ENCODE measurements at places on chromosomes 4 and X.

GRCh38 chrX:115564243-115564642 lies 3.3 kb downstream of the PLS3 start:
- DNase-seq: no peak

GRCh38 chrX:12411831-12412230 lies 273.6 kb downstream of the FRMPD4 start:
- DNase-seq: no peak

DNA sequence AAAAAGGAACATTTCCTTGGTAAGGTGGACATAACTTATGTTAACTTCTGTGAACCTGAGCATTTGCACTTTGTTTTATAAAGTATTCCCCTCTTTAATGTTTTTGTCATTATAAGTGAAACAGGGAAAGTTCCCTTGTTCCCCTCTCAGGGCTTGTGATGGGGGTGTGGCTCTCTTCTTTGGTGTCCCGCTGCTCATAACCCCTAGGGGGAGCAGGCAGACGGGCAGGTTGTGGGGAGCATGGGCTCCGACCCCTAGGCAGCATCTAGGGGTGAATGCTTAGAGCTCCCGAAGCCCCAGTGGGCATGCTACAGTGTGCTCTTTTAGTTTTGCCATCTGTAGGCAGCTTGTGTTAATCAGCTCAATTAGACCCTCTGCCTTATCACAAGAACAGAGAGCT lies 200.4 kb downstream of the DACH2 start:
- no peak for DNase-seq

DNA sequence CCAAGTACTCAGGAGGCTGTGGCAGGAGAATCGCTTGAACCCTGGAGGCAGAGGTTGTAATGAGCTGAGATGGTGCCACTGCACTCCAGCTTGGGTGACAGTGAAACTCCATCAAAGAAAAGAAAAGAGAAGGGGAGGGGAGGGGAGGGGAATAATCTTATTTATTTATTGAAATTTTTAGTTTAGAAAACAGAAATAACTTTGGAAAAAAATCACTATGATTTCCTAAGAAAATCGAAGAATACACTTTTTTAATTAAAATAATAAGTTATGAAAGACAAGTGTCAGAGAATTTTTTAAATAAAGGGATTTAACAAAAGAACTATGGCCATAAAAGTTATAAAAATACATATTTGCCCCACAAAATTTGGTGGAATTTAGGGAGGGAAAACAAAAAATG lies 836.9 kb upstream of the HS3ST1 start:
- no peak for DNase-seq

- no peak for DNase-seq
Measured at GRCh38 chr4:82429728-82430192, 502 bp downstream of the HNRNPDL start.

Measured in stimulated activated CD4-positive, alpha-beta T cell treated with anti-CD3 and anti-CD28 coated beads, Interleukin-12 subunit alpha, Interleukin-12 subunit beta, amount 100 ng/mL, for 4 hours (primary cell).